Esophagus muscularis mucosa (tissue), 4 donors: ENCODE measurements at places on chromosomes 4 and X.

DNA sequence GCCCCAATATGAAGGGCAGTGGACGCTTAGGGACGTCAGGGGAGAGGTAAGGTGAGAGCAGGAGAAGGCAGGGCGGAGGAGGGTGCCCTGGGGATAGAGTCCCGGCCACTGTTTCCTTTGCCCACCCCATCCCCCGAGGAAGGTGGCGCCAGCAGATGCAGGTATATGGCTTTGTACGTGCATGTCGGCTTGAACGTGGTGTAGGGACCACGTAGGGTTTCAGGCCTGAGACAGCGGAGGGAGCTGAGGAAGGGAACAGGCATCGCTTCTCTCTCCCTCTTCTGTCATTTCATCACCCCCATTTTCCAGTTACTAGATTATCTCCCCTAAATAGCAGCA is 97.9 kb downstream of the PHKA2 start:
- no peak for DNase-seq

- DNase-seq: no peak
Observed at GRCh38 chr4:98641906-98642668, 16.3 kb downstream of the TSPAN5 start.

- no peak for DNase-seq
Observed at GRCh38 chrX:56728752-56729151, 291 bp upstream of the NBDY start.

GRCh38 chr4:81452452-81453006 is 19.2 kb downstream of the RASGEF1B start:
- no peak for DNase-seq

GRCh38 chrX:135347381-135348016 is 38.2 kb downstream of the ETDC start:
- DNase-seq: no peak

GRCh38 chr4:108107101-108107500 is 61.6 kb downstream of the LEF1 start:
- no peak for DNase-seq

GRCh38 chr4:79267671-79268070 is 58.2 kb downstream of the NAA11 start:
- DNase-seq: no peak

- no peak for DNase-seq
Observed at GRCh38 chr4:56637791-56638190, 43.3 kb downstream of the HOPX start.

- DNase-seq: no peak
Observed at GRCh38 chr4:163544407-163545038, 50.0 kb downstream of the TMA16 start.

- DNase-seq: no peak
Observed at GRCh38 chr4:168293386-168293975, 25.1 kb downstream of the DDX60 start.
